ENCODE measurements at places on chromosomes 7 and 10.

DNA sequence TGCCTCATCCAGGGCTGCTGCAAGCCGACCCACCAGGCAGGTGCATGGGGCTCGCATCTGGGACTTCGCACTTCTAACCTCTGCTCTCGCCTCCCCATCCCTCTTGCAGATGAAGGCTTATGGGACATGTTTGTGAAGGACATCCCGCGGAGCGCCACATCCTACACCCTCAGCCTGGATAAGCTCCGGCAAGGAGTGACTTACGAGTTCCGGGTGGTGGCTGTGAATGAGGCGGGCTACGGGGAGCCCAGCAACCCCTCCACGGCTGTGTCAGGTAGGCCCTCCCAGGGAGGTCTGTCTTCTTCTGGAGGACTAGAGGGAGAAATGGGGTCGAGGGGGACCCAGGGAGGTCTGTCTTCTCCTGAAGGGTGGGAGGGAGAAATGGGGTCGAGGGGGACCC is 448.9 kb upstream of the FOXK1 start:
- DNase-seq = no peak

- no peak for DNase-seq
Observed at GRCh38 chr7:11331128-11332102, 357.7 kb downstream of the PHF14 start.

DNA sequence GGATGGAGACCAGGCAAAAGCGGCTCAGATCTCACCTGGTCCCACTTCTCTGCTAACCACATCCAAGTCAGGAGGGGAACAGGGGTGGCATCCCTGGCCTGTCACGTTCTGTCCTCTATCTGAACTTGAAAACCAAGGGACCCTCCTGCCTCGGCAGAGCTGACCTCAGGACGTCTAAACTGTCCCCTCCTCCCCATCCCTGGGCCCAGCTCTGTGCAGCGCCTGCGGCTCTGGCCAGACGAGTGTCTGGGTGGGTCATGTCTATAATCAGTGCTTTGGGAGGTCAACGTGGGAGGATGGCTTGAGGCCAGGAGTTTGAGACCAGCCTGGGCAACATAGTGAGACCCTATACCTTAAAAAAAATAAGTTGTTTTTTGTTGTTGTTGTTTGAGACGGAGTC is 70.0 kb upstream of the ZNF479 start:
- no peak for DNase-seq

- DNase-seq = no peak
Observed at GRCh38 chr10:89785095-89785494, 83.7 kb downstream of the KIF20B start.

DNA sequence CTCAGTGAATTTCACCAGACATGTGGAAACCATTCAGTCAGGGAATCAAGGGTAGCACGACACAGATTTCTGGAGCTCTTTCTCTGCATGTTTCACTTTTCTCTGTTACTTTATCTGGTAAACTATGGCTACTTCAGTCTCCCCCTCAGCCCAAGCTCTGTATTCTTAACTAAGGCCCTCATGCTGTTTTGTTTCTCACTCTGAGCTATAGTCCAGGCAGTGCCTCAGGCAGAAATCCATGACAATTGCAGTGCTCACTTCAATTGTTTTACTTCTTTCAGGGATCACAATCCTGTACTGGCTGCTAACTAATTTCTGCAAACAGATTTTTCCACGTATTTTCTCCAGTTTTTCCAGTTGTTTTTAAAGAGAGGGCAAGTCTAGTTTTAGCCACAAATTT is 1599.9 kb upstream of the LRRTM3 start:
- DNase-seq = no peak

DNA sequence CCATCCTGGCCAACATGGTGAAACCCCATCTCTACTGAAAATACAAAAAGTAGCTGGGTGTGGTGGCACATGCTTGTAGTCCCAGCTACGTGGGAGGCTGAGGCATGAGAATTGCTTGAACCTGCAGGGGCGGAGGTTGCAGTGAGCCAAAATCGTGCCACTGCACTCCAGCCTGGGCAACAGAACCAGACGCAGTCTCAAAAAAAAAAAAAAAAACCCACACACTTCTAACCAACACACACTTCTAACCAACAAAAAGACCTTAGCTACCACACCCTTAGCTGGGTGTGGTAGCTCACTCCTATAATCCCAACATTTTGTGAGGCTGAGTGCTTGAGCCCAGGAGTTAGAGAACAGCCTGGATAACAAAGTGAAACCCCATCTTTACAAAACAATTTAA is 33.9 kb upstream of the SPOCK2 start:
- DNase-seq = no peak

GRCh38 chr10:2837674-2838073 is 229.7 kb upstream of the PFKP start:
- no peak for DNase-seq

DNA sequence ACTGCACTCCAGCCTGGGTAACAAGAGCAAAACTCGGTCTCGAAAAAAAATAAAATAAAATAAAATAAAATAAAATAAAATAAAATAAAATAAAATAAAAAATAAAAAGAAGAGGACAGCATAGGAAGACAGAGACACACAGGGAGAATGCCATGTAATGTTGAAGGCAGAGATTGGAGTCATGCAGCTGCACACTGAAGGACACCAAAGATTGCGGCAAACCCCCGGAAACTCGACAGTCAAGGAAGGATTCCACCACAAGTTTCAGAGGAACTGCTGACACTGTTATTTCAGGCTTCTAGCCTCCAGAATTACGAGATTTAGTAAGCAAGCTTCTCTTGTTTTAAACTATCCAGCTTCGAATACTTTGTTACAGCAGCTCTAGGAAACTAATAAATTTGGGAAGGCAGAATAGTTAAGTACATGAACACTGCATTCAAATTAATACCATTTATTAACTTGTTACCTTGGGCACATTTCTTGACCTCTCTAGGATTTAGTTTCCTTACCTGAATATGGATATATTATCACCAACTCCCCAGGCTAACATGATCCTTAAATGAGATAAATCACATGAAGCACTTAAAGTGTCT is 9.5 kb downstream of the CPED1 start:
- DNase-seq = no peak

DNA sequence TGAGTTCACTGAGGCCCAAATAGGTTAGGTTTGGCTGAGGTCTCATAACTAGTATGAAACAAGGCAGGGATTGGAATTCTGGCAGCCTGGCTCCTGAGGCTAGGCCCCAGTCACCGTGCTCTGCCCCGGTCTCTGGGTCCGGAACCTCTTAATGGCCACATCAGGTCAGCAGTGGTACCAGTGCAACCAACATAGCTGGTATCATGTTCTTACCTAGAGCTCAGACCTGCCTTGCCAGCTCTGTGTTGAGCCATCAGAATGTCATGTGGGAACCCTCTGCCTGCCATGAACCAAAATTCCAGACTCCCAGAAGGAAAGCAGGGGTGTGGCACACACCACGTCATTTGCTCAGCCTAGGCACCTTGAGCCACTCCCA is 56.5 kb downstream of the ZNF467 start:
- no peak for DNase-seq

- no peak for DNase-seq
Observed at GRCh38 chr7:23184709-23185359, 3.0 kb downstream of the NUP42 start.

DNA sequence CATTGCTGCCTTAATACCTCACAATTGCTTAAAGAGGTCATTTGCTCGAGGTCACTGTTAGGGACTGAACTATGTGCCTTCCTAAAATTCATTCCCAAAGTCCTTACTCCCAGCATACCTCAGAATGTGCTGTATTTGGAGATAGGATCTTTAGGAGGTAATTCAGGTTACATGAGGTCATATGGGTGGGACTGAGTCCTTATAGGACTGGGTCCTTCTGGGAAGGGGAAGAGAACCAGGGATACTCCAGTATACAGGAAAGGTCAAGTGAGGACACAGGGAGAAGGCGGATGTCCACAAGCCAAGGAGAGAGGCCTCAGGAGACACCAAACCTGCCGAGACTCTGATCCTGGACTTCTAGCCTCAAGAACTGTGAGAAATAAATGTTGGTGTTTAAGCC is 253.3 kb downstream of the PRPF18 start:
- DNase-seq = no peak

DNA sequence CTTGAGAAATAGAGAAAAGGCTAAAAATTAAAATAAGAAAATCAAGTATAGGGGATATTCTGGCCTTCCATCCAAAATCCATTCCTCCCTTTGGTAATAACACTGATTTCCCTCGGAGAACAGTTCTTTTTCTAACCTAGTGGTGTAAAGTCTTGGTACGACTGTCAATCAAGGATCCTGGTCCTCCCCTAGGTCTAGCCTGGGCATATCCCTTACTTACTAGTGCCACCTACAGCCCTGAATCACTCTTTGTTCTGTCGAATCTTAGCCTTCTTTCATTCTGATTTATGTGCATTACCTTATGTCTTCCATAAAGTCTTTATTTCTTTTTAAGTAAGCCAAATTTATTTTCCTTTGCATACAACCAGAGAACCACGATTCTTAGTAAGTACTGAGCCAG is 298.7 kb upstream of the LRRTM3 start:
- no peak for DNase-seq

DNA sequence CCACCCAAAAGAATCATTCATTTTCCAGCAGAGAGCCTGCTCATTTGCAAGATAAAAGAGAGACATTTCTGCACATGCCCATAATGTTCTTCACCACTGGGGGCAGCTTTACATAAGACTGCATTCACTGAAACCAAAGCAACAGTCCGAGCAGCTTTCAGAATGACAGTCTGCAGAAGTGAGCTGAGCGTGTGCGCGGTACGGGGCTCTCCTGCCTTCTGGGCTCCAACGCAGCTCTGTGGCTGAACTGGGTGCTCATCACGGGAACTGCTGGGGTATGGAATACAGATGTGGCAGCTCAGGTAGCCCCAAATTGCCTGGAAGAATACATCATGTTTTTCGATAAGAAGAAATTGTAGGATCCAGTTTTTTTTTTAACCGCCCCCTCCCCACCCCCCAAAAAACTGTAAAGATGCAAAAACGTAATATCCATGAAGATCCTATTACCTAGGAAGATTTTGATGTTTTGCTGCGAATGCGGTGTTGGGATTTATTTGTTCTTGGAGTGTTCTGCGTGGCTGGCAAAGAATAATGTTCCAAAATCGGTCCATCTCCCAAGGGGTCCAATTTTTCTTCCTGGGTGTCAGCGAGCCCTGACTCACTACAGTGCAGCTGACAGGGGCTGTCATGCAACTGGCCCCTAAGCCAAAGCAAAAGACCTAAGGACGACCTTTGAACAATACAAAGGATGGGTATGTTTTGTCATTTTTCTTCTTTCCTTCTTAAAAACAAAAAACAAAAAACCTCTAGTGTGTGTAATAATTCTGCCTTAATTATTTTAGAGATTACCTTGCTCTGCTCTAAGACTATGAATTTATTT is at the start of gene LRRTM3:
Gene LRRTM3 (plus strand): TSS at position 141 of the 820 bp plus-strand sequence.
- no peak for DNase-seq

GRCh38 chr10:72610466-72610865 is 15.4 kb downstream of the MICU1 start:
- DNase-seq = no peak

DNA sequence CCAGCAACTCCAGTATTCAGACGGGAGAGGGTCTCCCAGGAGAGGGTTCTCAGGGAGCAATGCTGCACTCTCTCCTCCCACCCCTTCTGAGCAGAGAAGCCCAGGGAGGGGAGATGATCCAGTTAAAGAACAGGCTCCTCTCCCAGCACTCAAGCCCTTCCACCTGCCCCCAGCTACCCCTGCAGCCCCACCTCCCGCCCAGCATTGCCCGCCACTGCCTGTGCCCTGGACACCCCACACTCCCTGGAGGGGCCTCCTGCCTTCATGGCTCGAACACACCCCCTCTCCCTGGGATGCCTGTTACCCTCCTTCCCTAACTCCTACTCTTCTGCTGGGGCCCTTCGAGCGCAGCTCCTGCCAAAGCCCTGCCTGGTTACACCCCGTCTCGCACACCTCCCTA is 66.8 kb downstream of the ELFN1 start:
- no peak for DNase-seq

GRCh38 chr7:53095731-53096501 is 60.5 kb downstream of the POM121L12 start:
- DNase-seq = no peak

DNA sequence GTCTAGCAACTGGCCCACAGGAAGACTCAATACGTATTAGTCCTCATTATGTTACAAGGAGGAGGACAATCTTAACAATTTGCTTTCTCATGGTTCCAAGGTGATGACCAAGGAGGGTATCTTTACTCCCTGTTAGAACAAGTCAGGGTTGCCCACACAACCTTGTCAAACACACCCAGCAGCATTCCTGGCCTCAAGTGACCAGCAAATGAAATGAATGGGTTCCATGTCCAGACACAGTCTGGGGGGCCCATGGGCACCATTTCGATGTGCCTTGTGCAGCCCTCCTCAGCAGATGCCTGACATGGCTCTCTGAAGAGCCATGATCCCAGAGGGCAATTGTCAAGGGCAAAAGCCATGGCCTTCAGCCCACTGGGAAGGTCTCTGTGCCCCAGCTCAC is 40.8 kb downstream of the ANXA8 start:
- DNase-seq = no peak

- DNase-seq = no peak
Observed at GRCh38 chr7:101133621-101134398, 6.9 kb downstream of the SERPINE1 start.

DNA sequence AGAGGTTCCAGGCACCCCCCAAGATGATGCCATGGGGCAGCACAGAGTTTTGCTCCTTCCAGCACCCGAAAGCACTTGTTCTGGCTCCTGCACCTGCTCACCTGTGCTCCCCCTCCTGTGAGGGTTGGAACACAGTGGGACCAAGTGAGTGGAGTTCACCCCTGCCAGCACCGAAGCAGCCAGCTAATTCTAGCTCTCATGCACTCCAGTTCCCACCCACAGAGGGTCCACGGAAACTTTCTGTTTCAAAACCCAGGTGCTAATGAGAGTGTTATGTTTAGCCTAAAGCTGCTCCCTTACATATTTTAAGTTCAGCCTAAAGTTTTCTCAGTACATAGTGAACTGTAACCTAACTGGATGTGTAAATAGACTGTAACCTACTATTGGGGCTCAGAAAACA is 42.6 kb upstream of the SLC35G1 start:
- DNase-seq = no peak

GRCh38 chr10:79477456-79477855 is 32.0 kb upstream of the ZCCHC24 start:
- DNase-seq = no peak

DNA sequence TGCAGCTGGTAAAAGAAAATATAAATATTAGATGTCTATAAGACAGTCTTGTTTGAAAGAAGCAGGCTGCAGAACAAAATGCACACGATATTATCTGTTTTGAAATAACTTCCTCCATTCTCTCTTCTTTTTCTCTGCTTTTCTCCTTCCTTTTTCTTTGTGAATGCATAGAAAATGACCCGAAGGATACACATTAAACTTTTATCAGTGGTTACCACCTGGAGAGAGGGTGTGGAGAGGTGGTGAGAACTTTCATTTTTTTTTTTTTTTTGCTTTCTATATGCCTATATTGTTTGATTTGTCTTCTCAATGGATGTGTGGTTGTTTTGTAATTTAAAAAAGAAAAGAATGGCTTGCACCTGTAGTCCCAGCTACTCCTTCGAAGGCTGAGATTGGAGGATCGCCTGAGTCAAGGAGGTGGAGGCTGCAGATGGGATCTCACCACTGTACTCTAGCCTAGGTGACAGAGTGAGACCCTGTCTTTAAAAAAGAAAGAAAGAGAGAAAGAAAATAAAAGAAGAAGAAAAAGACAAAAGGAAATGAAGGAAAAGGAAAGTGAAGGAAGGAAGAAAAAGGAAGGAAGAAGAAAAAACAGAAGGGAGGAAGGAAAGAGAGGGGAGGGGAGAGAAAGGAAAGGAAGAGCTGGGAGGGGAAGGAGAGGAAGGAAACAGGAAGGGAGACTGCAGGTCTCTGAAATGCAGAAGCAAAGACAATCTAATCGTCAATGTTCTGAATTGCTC is 64.4 kb downstream of the SAMD9 start:
- no peak for DNase-seq
